ENCODE measurements at places on chromosomes 11 and 22.

GRCh38 chr22:49575703-49576081 lies 252.0 kb downstream of the BRD1 start:
- DNase-seq: no peak

DNA sequence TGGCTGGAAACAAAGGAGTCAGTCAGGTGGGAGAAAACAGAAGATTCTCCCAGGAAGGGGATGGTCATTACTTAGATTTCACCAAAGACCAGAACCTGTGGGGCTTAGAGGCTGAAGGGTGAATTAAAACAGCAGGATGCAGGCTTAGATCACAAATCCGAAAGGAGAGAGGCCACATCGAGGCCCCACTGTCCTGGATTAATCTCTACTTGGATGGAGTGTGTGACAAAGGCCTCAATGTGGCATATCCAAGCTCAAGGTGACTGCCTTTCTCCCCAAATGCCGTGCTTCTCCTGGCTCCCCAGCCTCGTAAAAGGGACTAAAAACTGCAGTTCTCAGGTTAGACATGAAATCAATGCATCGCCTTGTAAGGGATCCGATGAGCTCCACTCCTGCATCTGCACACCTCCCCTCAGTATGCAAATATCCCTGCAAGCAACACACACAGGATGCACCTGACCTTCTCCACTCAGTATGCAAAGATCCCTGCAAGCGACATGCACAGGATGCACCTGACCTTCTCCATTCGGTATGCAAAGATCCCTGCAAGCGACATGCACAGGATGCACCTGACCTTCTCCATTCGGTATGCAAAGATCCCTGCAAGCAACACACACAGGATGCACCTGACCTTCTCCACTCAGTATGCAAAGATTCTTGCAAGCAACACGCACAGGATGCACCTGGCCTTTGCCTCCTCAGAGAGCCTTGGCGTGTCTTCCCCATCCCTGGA lies 447.4 kb downstream of the BRD1 start:
- DNase-seq: no peak

DNA sequence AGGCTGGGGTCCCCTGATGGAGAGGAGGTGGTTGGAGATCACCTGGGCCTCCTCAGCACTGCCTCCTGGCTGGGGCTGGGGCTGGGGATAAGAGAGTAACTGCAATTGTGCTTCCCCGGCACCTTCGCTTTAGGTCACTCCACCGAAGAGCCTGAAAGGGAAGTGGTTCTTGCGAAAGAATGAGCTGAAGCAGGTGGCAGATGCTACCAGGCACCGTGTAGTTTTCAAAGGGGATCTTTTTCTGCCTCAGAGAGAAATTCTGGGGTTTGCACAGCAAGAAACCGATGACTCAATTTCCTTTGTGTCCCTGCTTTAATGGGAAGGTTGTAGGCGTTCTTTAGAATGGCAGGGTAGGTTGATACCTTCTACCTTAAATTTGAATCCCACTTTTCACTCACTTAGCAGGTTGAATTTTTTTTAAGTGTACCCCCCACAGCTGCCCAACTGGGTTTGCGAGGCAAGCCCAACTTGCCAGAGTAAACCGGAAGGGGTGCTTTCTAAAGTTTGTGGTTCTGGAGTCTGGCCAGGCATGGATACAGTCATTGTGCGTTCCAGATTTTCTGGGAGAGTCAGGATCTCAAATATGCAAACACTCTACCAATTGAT lies 5.3 kb downstream of the CD44 start:
- no peak for DNase-seq

DNA sequence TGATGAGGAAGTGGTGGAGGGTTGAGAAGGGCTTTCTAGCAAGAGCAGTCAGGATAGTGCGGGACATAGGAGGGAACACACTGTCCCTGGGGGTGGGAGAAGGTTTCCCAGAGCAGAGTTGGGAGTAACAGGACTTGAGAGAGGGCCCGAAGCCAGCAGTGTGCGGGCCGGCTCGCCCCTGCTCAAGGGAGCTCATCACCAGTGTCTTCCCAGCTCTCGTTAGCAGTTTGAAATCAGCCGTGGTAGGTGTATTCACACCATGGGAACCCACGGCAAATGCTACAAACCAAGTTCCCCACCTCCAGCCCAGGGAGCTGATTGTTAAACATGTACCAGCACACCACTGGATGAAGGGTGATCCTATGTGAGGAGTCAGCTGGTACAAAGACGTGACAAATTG lies 66.2 kb upstream of the EIF3D start:
- DNase-seq: no peak

DNA sequence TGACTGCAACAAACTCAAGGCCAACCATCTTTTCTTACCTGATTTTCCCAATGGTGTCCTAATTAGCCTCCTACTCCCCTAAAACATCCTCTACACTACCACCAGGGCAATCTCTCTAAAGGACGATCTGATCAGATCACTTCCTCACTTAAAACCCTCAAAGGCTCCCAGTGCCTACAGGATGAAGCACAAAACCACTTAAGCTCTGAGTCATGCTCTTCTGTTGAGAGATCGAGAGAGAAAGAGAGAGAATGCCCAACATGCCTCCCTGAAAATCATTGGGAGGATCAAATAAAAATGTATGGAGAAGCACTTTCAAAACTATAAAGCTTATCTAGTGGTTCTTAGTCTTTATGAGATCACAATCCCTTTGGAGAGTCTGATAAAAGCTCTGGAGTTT lies 171.1 kb downstream of the CADM1 start:
- DNase-seq: no peak

GRCh38 chr11:9344061-9344680 lies 29.8 kb upstream of the TMEM41B start:
- no peak for DNase-seq

GRCh38 chr11:44277196-44278090 lies 32.5 kb downstream of the ALX4 start:
- no peak for DNase-seq

GRCh38 chr11:2135648-2136201 lies 3.5 kb downstream of the IGF2 start:
- DNase-seq: no peak

- DNase-seq: no peak
Measured at GRCh38 chr11:118276422-118276821, 12.3 kb upstream of the MPZL2 start.

GRCh38 chr11:67268081-67268961 lies 2.0 kb downstream of the GRK2 start:
- no peak for DNase-seq

DNA sequence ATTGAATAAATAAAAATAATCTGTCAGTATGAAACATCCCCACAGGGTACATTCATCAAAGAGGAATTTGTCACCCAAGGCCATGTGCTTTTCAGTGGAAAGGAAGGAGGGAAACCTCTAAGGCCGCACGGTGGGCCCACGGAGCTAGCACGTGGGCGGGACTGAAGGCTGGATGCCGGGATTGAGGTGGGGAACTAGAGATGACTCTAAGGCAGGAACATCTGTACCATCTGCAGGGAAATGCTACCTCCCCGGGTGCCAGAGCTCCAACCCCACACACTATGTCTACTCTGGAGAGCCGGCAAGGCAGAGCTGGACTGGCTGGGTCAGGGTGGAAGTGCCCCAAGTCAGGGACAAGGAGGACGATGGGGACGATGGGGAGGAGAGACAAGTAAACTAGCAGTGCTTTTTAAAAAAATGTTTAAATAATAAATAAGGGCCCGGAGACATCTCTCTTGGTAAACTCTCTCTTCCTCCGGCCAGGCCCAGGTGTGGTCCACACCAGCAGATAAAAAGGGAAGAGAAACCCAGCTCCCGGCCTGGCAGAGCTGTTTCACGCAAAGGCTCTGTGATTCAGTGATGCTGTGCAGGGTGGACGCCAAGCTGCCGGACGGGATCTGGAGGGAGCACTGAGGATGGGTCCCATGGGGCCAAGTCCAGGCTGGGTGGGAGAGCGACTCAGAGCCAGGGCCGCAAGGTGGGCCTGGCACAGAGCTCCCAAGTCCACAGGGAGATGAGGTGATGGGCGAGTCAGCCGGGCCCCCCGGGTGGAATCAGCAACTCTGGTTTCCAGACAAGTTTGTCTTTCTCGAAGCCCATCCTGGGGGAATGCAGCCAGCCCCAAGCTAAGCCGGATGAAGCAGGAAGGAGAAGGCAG lies 5.8 kb downstream of the LIF start:
- DNase-seq: no peak

- DNase-seq: no peak
Measured at GRCh38 chr11:15123849-15124248, 9.1 kb downstream of the INSC start.

DNA sequence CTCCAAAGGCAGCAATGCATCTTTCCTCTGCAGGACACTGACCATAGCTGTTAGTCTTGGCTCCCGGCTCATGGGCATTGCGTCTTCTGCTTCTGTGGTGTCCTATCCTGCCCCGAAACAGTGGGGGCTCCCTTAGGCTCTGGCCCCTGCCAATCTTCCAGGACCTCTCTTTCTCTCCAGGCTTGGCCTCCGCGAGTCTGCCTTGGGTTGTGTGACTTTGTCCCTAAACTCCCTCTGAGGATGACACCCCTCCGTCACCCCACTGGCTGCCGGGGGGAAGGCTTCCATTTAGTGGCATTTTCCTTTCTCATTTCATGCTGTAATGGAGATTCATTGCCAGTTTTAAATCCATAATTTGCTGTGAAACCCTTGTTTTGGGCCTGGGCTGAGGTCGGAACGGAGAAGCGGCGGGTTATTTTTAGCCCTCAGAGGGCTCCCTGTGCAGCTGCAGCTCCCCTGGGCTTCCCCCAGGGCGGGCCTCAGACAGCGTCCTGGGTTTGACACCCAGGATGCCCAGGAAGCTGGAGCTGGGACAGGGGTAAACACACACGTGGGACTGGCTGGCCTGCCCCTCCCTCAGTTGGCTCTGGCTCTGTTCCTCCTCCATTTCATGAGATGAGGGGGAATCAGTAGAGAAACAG lies 156.1 kb downstream of the ST3GAL4 start:
- no peak for DNase-seq

DNA sequence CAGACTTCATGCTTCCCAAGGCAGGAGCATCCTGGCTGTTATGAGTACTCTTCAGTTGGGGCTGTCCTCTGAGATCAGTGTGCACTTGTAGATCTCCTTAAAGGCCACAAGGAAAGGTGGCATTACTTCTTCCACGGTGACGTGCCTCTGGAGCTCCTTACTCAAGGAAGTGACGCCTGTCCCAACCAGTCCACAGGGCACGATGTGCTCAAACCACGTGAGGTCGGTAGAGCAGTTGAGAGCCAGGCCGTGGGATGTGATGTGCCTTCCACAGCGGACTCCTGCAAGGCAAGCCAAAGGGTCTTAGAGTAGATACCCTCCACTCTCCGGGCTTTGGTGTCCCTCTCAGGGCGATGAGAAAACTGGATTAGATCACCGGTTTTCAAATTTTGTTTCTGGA lies 1.4 kb downstream of the LIPT2 start:
- no peak for DNase-seq

DNA sequence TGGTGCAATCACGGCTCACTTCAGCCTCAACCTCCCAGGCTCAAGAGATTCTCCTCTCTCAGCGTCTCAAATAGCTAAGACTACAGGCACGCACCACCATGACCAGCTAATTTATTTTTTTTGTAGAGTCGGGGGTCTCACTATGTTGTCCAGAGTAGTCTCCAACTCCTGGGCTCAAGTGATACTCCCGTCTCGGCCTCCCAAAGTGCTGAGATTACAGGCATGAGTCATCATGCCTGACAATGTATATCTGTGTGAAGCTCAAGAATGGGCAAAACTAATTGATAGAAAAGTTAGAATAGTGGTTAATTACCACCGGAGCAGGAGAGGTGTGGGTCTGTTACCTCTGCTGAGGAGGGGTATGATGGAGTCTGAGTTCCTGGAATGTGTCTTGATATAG lies 9.1 kb upstream of the SLC43A3 start:
- DNase-seq: no peak

DNA sequence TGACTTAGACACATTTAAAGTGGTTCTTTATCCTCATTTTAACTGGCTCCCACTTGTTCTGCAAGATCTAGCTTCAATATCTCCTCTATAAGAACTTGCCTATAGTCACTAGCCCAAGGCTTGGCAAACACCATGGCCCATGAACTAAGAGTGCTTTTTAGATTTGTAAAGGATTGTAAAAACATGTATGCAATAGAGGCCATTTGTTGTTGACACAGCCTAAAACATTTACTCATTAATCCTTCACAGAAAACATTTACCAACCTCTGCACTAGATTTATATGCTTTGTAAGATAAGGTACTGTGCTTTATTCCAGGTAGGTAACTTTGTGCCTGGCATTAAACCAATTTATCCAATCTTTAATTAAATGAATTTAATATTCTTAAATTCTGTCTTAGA lies 5.5 kb downstream of the HYLS1 start:
- DNase-seq: no peak

GRCh38 chr22:47784367-47784983 lies 1022.0 kb downstream of the TBC1D22A start:
- no peak for DNase-seq

DNA sequence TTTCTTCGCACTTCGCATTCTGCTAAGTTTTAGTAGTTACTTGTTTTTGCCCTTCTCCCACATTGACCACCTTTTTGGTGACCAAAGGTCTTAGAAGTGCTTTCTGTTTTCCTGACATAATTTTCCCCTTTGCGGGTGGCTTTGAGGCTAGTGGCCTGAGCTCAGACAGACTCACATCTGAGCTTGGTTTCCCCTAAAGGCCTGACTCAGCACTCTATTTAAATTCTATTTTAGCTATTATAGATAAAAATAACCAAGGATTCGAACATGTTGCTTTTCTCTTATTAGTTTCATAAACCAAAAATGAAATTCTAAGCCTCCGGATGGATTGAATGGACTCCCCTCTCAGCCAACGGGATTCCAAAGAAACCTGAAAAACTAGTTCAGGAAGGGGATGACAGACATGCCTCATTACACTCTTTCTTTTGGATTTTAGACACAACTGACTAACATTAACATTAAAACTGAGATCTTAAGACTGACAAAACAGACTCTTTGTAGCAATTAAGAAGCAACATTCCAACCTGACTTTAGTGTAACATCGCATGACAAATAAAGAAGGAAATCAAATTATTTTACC lies 258.5 kb downstream of the LUZP2 start:
- DNase-seq: no peak

GRCh38 chr11:121727942-121728341 lies 275.2 kb upstream of the SORL1-AS1 start:
- DNase-seq: no peak

DNA sequence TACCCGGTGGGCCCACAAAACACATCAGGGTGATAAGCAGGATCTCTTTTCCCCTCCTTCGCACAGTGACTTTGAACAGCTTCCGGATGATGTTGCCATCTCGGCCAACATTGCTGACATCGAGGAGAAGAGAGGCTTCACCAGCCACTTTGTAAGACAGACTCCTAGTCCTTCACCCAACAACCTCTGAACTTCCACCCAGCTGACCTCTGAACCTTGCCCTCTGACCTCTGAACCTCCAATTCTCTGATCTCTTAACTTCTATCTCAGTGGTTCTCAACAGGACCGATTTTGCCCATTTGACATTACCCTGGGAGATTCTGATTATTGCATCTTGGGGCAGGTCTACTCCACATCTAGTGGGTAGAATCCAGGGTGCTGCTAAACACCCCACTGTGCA lies 3.2 kb downstream of the NCF4 start:
- DNase-seq: no peak

DNA sequence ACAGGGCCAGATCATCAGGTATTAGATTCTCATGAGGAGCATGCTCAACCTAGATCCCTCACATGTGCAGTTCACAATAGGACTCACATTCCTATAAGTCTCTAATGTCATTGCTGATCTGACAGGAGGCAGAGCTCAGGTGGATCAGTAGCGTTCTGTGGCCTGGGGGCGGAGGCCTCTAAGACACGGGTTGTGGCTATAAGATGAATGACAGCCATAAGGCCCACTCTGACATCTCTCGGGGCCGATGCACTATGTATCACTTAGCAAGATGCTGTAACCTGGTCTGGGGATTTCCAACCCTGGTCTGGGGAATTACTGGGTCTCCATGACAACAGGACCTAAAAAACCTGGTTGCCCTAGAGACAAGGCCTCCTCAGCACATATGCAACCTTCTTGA lies 932.7 kb downstream of the TBC1D22A start:
- DNase-seq: no peak

Data from activated CD8-positive, alpha-beta memory T cell treated with anti-CD3 and anti-CD28 coated beads for 48 hours (primary cell).